DMS153 (cell line): ENCODE measurements at places on chromosomes 6 and 20.

GRCh38 chr6:129567374-129567773, 142.6 kb downstream of the ARHGAP18 start:
- no peak for DNase-seq

GRCh38 chr20:20492521-20493332, 124.8 kb downstream of the INSM1 start:
- peak; percentile 83 for DNase-seq

DNA sequence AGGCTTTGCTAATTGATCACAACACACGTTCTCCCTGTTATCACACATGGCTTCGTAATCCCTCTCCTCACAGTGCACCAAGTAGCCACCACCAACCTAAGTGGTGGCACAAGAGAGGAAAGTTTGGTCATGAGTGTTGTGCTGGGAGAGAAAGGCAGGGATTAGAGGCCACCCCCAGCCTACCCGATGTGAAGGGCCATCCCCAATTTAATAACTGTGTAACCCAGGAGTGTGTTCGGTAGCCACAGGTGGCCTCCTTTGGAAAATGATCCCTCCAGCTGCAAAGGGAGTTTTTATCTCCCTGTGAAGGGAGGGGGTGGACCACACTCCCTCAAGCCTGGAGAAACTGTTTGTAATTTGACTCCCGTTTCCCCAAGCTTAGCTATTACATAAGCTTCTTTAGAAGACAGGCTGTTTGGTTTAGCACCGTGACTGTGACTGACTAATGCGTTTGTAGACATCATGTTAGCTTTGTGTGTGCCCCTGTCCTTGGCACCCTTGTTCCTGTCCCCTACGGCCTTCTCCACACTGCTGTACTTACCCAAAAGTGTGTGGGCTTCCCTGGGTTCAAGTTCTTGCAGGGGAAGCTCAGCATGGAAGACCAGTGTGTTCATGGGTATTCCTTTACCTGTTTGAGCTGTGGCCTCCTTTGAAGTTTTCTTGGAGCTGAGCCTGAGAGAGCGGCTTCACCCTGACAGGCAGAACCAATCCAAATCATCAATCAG, 20.6 kb downstream of the PPP1R16B start:
- DNase-seq = peak; percentile 78

DNA sequence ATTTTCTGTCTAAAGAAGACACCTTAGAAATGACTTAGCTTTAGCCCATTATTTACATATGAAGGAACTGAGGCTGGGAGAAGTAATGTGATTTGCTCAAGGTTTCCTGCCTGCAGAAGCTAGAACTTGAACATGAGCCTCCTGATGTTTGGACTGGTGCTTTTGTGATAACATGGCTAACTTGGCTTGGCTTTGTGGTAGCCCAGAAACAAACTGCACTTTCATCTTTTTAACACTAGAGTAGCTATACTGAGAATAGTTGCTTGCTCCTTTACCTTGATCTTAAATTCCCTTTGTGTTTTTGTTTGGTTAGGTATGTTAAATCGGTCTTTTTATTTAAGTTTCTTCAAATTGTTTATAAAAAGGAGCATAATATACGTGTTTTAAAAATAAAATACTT, 163.5 kb upstream of the MANEA start:
- DNase-seq = no peak
